ENCODE measurements at places on chromosomes 11 and 22.
A peak's percentile ranks its signal among the peaks of the same experiment; 100 is the strongest.

GRCh38 chr11:6357222-6357621 is 33.1 kb upstream of the SMPD1 start:
- no peak for DNase-seq

DNA sequence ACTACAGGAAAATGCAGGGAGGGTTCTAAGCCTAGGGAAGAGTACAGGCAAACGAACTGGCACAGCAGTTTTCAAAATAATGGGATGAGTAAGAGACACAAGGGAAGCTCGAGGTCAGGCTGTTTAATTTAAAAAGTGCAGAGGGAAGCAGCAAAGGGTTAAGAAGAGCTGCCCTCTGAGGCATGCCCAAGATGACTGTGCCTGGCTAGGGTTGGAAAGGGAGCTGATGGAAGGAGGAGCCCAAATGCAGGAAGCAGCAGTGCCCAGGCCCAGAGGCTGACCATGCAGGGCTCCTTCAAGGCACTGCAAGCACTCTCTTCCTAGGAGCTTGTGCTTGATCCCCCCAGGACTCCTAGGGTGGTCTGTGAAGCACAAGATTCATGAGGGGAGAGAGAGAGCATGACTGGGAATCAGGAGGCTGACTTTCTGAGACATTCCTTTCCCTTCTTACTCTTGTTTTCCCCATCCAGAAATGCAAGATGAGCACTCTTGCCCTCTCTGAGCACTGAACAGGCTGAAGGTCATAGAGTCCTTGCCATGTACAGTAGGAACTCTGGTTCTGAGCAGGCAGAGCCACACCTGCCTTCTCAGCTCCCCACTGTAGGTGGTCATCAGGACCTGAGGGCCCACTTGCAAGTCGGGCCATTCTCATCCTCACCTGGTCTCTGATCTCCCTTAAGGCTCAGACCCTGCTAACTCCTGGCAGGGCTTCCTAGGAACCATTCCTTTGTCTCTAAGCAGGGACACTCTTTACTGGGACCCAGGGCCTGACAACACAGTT is 46.7 kb upstream of the DRD2 start:
- DNase-seq: no peak

DNA sequence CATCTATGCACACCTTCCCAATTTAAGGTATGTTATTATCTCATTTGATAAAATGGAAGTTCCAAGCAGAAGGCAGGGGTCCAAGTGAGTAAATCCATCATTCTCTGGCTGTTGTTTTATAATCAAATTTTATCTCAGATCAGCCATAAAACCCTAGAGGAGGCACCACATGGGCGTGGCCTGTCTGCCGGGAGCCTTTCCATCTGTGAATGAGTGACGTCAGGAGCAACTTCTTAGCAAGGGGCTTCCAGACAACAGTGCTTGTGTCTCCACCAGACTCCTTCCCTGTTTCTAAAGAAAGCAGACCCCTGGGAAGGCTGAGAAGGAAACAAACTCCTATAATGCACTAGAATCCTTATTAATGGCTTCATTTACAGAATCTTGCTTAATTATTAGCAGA is 13.5 kb downstream of the SEZ6L start:
- DNase-seq: no peak

DNA sequence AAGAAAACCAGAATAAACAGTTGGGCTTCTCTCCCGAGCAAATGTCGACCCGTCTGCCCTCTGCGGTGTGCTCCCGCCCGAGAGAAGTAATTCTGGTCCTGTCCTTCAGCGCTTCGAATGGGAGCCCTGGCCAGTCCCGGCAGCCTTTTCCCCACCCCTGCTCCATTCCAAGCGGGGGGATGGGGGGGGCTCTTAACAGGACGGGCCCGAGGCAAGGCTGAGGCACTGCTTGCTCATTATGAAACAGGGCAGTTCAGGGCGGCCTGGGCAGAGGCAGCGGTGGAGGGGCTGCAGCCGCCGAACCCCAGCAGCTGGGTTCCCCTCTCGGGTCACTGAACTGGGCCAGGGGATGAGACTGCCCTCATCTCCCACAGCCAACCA is 9.1 kb downstream of the BACE1-AS start:
- DNase-seq: no peak

DNA sequence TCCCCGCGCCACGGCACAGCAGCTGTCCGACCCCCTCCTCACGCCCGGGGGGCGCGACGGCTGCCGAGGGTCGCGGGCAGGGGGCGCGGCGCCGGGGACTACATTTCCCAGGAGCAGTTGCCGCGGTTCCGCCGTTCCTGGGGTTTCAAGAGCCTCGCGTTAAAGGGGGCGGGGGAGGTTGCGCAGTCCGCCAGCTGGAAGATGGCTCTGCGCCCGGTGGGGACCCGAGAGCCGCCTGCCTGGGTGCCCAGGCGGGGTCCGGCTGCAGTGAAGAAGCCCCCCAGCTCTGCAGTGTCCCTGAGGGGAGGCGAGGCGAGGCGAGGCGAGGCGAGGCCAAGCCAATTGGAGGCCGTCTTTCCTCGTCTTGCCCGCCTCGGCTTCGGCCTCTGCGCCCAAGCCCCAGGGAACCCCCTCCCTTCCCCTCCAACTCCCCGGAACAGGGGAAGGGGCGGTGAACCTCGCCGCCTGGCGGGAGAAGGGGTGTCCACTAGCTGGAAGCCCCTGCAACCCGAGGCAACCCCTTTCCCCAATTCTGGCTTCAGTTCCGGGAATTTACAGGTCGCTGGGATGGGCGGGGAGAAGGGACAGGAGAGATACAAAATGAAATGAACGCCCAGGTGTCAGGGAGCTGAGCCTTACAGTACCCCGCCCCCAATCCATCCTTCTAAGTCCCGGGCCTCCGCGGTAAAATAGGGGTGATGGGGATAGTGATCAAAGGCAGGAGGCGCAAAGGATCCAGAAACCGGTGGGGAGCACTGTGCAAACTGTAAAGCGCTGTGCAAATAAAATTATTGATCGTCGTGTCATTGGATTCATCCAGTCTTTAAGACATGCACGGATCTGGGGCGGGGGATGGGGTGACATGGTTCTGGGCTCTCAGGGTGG is 5.2 kb upstream of the GCAT start:
- DNase-seq: no peak

- no peak for DNase-seq
These were observed 2.2 kb downstream of the TM7SF2 start for GRCh38 chr11:65113839-65114238.

GRCh38 chr22:18952022-18952421 is 15.9 kb upstream of the PRODH start:
- DNase-seq: no peak

GRCh38 chr22:30945653-30946052 is 22.9 kb downstream of the MORC2 start:
- no peak for DNase-seq

DNA sequence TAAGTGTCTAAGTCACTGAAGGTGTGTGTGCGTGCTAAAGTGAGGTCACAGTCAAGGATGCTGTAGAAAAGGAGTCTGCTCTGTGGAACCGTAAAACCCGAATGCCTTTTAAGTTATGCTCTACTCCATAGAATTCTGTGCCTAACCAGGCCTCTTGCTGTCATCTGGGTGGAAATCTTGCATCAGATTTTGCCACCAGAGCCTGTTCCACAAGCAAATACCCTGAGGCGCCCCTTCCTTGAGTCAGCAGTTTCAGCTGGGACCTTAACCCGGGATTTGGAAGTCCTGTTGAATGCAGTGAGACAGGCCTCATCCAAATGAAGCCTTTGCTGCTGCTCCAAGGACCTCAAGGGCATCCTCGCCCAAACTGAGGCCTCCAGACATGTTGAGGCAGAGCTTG is 109.8 kb downstream of the WNT11 start:
- no peak for DNase-seq

- DNase-seq: no peak
These were observed 10.9 kb downstream of the INS start for GRCh38 chr11:2149864-2150847.

DNA sequence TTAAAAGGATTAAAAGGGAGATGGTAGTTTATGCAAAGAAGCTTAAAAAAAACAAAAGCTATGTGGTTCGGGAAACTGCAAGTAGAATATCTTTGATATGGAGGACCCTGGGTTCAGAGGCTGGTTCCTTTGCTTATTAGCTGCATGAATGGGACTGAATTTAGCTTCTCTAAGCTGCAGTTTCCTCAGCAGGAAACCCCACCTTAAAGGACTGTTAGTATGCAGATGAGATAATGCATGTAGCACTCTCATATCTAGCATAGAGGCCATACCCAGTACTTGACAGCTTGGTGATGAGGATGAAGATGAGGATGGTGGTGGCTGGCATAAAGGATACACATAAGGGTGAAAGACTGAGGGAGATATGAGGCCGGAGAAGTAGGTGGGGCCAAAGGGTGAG is 134.6 kb downstream of the RRAS2 start:
- no peak for DNase-seq

- no peak for DNase-seq
These were observed 984.3 kb upstream of the CCDC90B start for GRCh38 chr11:84270466-84270865.

DNA sequence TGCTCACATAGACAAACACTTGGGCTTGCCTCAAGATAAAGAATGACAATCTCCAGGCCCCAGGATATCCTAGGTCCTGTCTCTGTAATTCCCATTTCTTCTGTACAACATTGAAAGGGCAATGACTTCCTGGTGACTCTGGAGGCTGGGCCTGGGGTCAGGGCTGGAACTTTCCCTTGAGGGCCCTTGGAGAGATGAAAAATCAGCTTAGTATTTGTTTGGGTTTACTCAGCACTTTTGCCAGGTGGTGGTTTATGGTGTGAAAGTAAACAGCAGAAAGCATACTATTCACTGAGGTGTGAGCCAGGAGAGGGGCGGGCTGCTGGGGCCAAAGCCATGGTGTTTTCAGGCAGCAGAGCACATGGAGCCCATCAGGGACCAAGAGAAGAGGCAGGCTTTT is 214.7 kb upstream of the NARS2 start:
- peak; percentile 24 for DNase-seq

GRCh38 chr22:46460857-46461256 is 76.6 kb downstream of the CELSR1 start:
- DNase-seq: no peak

All from NCI-H510A (cell line).